ENCODE measurements at places on chromosomes 6 and 20.

- DNase-seq: no peak
These were observed 77.6 kb upstream of the PTPRK start for GRCh38 chr6:128597956-128598355.

GRCh38 chr6:36230371-36230770, 33.8 kb downstream of the BRPF3 start:
- DNase-seq: no peak

DNA sequence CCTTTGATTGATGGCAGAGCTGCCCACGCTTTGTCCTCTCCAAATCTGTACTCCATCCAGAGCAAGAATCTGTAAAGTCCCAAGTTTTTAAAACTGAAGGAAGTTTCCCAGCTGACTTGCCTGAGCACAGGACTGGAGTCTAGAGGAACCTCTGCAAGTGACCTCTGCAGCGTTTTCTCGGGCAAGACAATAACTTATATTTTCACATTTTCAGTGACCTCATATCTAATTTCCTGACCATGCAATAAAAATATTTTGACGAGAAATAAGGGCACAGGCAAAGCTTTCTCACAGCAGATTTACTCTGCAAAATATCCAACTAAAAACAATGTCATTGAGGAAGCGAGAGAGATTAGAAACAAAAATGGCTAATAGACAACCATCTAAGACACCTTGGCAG, 185.5 kb upstream of the SNX9 start:
- DNase-seq: no peak

DNA sequence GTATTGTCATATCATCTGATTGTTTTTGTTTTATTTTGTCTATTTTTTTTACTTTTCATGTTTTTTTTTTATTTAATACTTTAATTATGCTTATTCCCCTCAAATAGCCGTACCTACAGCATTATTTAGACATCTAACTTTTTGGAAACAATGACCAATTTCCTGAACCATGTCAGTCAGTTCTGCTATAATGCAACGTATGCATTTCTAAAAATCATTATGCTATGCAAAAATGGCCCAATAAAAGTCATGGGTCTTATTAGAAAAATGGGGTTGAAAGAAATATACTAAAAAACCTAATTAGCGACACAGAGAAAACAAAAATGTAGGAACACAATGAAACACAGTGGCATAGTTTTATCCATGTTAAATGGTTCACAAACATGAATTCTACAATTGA, 1454.7 kb downstream of the GRIK2 start:
- DNase-seq: no peak

- DNase-seq: no peak
These were observed 18.1 kb upstream of the SIRPA start for GRCh38 chr20:1876975-1877608.

GRCh38 chr6:100620085-100620840, 155.5 kb upstream of the SIM1 start:
- no peak for DNase-seq

GRCh38 chr20:7859356-7859802, 80.9 kb downstream of the HAO1 start:
- no peak for DNase-seq

DNA sequence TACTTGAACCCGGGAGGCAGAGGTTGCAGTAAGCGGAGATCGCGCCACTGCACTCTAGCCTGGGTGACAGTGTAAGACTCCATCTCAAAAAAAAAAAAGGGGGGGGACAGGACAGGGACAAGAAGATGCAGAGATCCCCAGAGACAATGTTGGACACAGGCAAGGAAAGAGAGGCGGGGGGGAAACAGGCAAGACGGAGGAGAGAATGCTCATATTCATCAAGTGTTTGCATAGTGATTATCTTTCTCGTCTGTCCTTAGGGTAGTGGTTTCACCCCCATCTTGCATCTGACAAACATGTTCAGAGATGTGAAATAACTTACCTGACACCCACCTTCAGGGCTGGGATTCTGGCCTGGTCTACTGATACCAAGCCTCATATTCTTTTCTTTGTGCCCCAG, 29.0 kb downstream of the CHMP4B start:
- DNase-seq: no peak

- no peak for DNase-seq
These were observed 97.7 kb upstream of the VGLL2 start for GRCh38 chr6:117167520-117168271.

DNA sequence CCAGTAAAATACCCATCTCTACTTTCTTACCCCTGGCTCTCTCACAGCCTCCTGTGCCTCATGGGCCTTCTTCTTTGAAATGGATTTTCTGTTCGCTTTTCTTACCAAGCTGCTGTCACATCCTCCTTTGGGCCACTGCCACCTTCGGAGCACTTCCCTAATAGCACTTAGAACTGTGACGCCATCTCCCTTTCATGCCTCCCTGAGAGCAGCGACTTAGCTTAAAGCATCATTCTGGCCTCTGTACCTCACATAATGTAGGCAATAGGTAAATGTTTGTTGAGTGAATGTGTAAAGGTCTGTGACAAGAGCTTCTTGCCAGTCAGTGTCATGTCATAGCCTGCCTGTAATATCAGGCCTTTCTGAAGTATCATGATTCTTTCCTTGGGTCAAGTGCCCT, 78.8 kb downstream of the ADGRG6 start:
- DNase-seq: no peak

DNA sequence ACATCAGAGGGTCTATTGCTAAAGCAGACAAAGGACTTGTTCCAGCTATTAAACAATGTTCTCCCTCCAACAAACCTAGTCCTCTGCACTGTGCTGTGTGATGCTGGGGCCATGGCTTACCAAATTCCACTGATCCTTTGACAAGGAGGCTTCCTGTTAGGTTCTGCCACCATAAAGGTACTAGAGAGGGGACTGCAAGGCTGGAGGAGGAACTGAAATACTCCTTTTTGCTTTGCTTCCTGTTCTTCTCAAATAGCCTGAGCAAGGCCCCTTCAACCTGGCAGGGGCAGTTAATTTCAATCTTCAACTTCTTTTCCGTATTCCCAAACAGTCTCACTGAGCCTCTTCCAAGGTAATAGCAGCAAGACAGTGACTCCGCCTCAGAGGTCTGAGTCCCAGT, 286.4 kb upstream of the IRAK1BP1 start:
- no peak for DNase-seq

- no peak for DNase-seq
These were observed 255.7 kb upstream of the SUPT3H start for GRCh38 chr6:45633272-45633908.

DNA sequence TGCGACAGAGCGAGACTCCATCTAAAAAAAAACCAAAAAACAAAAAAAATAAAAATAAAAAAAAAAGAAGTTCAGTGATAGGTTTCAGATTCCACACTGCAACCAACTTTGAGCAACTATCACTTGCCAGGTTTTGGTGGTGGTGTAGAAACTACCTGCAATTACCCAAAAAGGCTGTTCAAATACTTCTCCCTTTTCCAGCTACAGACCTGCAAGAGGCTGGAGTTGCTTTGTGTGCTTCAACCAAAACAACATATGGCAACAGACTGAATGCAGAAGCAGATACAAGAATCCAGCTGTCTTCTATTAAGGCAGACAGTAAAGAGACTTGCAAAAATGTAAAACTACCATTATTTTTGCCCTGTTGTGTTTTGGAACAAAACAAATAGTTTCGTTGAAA, 9.3 kb upstream of the BCAS1 start:
- no peak for DNase-seq

GRCh38 chr6:38483526-38483925, 156.2 kb downstream of the BTBD9 start:
- DNase-seq: no peak

DNA sequence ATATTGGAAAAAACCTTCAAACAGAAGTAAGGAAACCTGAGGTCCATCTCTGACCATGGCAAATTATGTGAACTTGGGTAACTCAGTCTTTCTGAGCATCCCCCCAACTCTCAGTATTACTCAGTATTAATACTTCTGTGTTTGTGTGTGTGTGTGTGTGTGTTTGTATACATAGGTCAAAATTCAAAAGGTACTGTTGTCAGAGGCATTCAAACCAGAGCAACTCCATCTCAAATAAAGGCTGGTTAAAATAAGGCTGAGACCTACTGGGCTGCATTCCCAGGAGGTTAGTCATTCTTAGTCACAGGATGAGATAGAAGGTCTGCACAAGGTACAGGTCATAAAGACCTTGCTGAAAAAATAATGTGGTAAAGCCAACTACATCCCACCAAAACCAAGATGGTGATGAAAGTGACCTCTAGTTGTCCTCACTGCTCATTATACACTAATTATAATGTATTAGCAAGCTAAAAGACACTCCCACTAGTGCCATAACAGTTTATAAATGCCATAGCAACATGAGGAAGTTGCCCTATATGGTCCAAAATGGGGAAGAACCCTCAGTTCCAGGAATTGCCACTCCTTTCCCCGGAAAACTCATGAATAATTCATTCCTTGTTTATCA, 33.3 kb upstream of the SLC22A16 start:
- DNase-seq: no peak

GRCh38 chr20:48706710-48707365, 121.0 kb downstream of the PREX1 start:
- no peak for DNase-seq

DNA sequence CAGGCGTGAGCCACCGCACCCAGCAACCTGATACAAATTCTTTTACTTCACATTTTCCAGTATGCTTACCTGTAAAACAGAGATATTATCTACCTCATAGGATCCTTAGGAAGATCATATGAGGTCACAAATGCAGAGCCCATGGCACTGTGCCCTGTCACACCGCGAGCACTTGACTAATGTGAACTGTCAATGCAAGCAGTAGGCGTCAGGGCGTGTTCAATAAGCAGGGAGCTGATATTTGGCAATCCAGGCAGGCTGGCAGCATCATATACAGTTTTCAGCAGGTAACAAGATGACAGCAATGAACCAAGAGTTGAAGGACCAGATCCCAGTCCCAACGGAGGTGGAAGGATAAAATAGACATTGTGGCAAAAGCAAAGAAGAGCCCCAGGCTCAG, 14.6 kb upstream of the ARID1B start:
- DNase-seq: no peak

GRCh38 chr20:51084593-51085377, 61.9 kb upstream of the KCNG1 start:
- DNase-seq: no peak

DNA sequence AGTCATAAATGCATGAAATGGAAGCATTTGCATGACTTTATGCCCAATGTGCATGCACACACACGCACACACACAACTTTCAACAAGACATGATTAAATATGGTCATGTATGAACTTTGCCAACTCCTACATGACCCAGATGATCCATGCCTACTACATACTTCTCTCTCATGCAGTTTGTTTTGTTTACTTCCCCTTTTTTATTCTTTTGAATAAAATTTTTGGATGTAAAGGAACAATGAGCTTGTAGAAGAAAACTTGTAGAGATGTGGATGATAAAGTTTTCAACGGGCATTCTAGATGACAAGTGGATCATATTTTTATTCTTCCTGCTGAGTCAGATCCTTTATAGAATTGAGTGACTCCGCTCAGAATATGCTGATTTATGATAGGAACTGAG, 50.8 kb upstream of the AIG1 start:
- no peak for DNase-seq

GRCh38 chr6:131167773-131168172, 32.5 kb downstream of the AKAP7 start:
- no peak for DNase-seq

DNA sequence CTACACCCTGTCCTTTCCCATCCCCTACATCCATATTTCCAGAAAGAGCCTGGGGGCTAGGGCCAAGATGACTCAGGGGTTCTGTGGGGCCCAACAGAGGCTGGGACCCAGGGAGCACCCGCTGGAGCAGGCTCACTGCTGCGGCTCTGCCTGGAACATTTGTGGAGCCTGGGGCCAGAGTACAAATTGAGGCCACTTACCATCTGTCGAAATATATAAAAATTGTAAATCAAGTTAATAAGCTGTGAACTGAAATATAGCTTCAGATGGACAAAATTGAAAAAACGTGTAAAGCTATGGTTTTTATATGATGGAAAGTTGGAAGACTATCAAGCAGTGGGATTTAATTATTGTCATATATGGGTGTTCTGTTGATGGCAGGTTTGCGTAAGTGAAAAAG, 82.9 kb upstream of the ATXN1 start:
- DNase-seq: no peak

DNA sequence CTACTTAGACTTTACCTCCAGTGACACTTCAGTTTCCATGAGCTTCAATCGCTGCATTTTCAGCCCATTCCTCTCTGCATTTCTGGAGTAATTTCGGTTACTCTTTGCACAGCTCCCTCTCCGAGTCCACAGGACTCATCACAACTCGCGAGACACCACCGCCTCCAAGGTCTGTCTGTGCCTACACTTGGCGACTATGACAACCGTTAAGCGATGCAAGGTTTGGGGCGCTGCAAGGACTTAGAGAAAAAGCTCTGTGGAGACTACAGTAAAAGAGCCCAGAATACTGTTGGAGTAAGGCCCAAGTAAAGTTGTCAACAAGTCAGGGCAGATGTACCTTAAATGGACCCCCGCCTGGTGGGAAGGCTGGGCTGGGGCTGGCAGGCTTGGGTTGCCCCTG, 95.7 kb upstream of the RPS6KA2 start:
- DNase-seq: no peak

DNA sequence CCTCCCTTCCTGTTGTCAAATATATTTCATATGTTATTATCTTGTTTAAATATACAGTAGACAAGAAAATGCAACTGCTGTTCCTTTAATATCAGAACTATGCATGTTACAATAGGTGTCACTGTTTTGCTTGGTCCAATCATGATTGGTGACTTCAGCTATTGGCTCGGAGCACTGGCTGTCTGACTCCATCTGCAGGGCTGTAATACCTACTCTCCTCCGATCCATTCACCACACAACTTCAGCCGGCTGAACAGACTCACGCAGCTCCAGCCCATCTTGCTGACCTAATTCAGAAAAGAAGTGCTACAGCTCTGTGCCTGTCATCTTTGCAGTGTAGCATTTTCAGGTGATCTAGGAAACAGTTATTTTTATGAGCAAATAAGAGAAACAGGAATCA, at the start of gene BTBD3:
TSS of gene BTBD3 (plus strand) at position 231 of the 400 bp plus-strand sequence. CDS start 383 bp downstream, outside the sequence.
- DNase-seq: no peak

GRCh38 chr20:9141070-9141469, 72.2 kb downstream of the PLCB4 start:
- no peak for DNase-seq

GRCh38 chr6:87922196-87922946, 125.3 kb upstream of the SPACA1 start:
- no peak for DNase-seq

DNA sequence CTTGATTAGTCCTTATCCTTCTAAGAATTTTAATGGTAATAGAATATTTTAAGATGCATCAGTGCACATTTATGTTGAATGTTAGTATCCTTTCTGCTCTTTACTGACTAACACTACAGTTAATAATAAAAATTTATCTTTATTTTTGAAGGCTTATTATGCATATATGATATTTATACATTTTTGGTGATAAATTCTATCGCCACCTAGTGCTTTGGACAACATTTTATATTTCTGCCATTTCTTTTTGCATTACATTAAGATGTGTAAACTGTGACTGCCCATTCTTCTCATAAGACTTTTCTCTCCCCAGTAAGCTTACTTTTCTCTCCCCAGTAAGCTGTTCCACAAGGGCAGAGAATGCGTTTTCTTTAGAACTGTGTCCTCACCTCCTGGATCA, 252.3 kb downstream of the GRIK2 start:
- no peak for DNase-seq
